Epithelial cell of prostate (primary cell): ENCODE measurements at places on chromosomes 1 and 21.

DNA sequence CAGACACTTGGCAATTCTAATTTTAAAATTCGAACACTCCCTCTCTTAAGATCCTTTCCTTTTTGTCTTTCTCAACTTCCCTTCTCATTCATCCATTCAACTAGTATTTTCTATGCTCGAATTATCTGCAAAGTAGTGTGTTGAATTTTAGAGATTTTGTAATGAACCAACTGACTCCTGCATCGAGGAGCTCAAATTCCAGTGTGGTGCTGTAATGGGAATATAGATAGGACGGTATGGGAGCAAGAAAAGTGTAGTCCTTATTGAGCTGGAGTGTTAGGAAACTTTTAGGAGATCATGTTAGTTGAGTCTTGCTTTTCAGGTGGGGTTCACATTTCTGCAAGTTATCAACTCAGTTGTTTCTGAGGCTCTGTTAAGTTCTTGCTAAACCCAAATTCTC lies 897.5 kb downstream of the TTLL7 start:
- no peak for DNase-seq

DNA sequence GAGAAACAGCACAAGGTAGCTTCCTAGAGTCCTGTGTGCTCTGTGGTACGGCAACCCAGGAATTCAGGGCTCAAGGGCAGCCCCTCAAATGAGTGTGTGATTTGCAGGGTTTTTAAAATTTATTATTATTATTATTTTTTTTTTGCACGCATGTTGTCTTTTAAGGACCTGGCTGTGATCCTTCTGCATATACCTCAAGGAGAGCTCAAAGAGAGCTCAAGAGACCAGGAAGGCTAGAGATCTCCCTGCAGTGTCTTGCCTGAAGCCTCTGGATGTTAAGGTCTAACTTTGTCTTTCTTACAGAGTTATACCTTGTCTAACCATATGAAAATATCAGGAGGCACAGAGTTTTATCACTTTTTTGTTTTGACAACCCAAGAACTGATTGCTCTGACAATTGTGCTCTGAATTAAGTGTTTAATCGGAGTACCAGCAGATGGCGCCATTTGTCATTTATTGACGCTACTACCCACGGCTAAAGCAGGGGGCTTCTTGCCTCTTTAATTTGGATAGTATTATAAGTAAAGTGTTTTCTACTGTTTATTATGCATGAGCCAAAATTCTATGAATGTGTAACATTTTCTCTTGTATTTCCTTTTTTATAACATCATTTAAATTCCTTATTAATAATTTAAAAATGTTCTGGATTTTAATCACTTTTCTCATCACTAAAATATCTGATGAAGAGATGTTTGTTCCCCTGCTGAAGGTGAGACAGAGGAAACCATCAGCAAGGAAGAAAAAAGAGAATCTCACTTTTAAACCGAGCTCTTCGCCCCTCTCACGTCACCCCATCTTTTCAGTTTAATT lies 35.8 kb upstream of the LMO4 start:
- DNase-seq, result no peak

- DNase-seq, result no peak
Observed at GRCh38 chr21:17964716-17965115, 145.6 kb upstream of the C21orf91 start.

DNA sequence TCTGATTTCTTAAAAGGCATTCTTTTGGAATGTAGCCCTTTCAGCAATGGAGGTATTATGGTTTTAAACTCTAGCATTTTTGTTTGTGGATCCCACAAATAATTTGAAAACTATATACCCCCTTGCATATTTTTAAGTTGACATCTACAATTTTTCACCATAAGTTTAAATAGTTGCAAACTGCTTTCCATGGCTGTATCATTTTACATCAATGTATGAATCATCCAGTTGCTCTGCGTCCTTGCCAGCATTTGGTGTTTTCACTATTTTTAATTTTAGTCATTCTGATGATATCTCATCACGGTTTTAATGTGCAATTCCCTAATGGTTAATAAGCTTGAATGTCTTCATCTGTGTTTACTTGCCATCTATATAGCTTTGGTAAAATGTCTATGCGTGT lies 20.7 kb downstream of the DIPK1A start:
- DNase-seq, result no peak

- DNase-seq, result no peak
Observed at GRCh38 chr1:41809692-41810091, 109.0 kb downstream of the HIVEP3 start.

GRCh38 chr1:207823531-207823879 lies 71.7 kb downstream of the CD46 start:
- no peak for DNase-seq

GRCh38 chr1:33986390-33987095 lies 122.7 kb downstream of the HMGB4 start:
- DNase-seq, result no peak

DNA sequence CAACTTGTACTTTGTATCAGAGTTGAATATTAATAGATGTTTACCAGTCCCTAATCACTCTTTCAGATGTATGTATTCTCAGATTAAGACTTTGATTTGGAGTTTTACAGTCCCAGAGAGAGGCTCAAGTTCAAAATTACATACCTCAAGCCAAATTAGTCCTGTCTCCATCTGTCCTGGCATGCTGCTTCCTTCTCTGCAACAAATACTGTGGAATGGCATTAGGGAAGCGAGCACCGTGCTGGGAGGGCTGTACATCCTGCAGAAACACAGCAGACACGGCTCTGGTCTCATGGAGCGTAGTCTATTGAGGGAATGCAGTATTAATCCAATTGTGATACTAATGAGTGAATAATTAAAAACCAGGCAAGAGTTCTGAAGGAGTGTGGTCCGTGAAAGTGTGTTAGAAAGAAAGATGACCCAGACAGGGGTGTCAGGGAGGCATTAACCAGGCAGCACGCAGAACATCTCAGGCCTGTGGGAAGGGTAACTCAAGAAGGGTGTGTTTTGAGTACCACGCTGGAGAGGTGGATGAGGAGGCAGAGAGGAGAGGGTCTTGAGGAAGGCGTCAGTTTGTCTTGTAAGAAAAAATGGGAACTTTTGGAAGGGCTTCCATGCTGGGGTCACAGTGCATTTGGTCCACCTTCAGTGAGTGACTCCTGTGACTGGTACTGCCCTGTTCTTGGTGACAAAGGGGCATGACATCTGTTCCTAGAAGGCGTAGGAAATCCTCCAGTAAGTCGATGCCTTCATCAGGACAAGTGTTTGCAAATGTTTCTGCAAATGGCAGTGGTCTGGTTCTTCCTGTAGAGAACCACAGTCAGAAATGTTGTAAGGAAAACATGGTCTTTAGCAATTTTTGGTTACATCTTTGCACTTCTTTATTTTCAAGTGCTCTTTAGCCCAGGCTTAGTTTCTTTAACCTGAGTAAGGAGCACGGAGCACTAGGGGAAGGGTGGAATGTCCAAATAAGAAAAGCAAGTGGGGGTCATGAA lies 1.6 kb downstream of the RAB4A start:
- no peak for DNase-seq

DNA sequence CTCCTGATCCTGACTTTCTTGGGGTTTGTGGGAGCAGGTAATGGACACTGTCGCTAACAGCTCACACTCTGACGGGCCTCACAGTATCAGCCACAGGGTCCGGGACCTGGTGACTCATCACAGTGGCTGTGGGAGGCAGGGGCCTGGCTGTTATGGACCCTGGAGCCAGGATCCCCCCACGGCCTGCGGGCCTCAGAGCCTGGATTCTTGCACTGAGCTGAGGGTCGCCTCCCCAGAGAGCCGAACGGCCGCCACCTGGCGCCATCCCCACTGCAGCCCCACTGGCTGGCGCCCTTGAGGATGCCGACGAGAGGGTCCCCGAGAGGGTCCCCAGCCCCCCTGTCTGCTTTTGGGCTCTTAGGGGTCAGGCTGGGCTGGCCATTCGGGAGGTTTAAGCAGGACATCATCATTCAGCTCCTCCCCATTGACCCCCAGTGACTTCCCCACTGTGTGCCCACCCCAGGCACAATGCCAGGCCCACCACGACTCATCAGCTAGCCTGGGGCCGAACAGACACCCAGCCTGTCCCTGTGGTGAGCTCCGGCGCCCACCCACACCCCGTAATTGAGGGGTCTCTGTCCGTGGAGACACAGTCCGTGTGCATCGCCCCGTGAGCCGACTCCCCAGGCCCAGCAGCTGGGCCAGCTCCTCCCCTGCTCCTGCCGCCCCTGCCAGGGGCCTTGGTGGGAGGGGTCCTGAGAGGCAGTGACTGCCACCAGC lies 30.8 kb upstream of the TRAPPC10 start:
- DNase-seq, result no peak

DNA sequence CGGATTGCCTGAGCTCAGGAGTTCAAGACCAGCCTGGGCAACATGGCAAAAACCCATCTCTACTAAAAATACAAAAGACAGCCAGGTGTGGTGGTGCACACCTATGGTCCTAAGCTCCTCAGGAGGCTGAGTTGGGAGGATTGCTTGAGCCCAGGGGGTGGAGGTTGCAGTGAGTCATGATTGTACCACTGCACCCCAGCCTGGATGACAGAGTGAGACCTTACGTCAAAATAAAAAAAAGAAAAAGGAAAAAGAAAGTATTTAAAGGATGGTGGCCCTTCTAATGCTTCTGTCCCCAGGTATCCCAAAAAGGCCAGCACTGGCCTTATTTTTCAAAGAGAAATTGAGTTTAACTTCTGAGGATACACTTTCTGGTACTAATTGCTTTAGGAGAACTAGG lies 1.7 kb downstream of the IKBKE start:
- no peak for DNase-seq

DNA sequence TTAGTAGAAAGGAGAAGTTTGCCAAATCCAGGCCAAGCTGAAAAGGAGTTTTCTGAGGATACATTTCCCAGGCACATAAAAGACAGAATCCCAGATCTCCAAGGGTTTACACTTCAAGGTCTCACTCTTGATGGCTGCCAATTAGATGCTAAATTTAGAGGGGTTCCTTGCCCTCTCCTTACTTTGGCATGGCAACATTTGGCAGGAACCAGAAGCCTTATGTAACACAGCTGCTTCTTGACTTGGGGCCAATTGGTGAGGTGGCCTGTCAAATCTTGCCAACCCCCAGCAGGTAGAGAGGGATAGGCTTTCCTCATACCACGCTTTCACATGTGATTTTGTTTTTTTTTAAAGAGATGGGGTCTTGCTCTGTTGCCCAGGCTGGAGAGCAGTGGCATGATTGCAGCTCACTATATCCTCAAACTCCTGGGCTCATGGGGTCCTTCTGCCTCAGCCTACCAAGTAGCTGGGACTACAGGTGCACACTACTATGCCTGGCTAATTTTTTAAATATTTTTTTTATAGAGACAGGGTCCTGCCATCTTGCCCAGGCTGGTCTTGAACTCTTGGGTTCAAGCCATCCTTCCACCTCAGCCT lies 25.2 kb upstream of the NKAIN1 start:
- DNase-seq, result no peak

DNA sequence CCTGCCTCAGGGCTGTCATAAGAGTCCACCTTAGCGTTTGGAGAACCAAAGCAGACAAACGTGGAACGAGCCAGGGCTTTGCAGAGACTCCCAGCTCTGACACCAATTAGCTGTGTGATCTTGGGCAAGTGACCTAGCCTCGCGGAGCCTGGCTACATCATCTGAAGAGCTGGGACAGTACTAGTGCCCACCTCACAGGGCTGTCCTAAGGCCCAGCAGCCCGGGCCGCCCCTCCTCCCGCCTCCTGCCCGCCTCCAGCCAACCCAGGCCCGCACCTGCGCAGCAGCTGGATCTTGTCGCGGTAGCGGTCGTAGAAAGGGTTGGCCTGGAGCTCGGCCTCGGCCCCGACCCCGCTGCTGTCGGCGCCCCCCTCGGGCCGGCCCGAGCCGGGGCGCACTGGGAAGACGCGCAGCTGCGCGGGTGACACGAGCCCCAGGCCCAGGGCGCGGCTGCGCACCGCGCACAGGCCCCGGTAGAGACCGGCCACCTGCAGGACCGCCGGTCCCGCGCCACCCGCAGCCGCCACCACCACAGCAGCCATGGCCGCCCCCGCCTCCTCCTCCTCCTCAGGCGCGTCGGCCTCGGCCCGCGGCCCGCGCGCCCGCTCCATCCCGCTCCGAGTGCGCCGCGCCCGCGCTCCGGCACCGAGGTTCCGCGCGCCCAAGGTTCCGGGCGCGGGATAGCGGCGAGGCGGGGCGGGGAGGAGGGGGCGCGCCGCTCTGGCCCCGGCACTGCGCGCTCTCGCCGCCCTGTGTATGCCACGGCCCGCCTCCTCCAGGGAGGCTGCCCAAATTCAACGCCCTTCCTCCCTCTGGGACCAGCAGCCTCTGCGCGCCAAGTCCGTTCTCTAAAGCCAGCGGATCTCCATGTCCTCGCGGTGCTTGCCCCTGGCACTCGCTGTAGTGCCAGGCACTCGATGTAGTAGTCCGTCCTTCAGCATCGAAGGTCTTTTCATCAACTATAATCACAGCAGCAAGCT lies at the start of gene ATPAF1:
TSS of gene ATPAF1 (minus strand) at position 583 of the 979 bp plus-strand sequence. CDS start at position 541, 42 bp downstream.
- DNase-seq, result no peak

GRCh38 chr1:163170975-163171676 lies 31.6 kb downstream of the RGS5 start:
- no peak for DNase-seq

DNA sequence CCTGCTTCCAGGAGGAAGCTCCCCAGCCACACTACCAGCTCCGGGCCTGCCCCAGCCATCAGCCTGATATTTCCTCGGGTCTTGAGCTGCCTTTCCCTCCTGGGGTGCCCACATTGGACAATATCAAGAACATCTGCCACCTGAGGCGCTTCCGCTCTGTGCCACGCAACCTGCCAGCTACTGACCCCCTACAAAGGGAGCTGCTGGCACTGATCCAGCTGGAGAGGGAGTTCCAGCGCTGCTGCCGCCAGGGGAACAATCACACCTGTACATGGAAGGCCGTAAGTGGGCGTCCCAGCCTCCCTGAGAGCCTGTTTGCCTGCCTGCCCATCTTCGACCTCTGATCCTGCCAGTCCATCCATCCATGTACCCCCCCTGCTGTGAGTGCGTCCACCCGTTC lies 3.6 kb downstream of the ECM1 start:
- DNase-seq, result no peak

DNA sequence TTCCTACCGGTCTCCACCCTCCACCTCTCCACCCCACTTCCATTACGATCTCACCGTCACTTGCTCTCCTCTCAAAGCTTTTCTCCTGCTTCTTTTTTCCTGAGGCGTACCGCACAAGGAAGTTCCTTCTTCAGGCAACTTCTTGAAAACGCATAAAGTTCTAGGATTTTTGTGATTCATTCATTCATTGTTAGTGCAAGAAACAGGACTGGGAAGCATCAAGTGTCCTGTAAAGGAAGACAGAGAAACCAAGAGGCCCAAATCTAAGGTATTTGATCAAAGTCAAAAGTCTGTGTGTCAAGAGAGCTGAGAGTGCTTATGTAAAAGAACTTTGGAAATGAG lies 1.3 kb upstream of the RCC2 start:
- no peak for DNase-seq

DNA sequence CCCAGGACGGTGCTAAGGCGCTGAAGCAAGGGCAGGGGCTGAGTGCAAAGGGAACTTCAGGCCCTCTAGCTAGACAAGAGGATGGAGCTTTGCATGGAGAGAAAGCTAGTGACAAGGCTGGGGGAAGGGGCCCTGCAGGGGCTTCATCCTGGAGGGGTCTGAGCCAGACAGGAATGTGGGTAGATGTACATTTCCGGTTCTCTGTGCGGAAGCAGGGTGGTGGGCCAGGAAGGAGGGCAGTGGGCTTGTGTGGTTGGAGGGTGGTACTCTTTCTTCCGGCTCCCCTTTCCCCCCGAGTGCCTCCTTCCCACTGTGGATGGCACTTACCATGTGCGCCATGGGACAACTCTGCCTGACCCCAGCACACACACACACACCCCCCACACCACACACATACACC lies 1.5 kb downstream of the KISS1 start:
- no peak for DNase-seq
